ENCODE measurements at places on chromosomes 4 and X.

- no peak for DNase-seq
These were observed 78.8 kb downstream of the PDGFC start for GRCh38 chr4:156892805-156893204.

GRCh38 chrX:119758731-119759247 lies 401 bp downstream of the SOWAHD start:
- DNase-seq, result peak; percentile 14

- peak; percentile 25 for DNase-seq
These were observed 103.8 kb downstream of the EFNB1 start for GRCh38 chrX:68932611-68933010.

- DNase-seq, result no peak
These were observed 18.6 kb downstream of the AFM start for GRCh38 chr4:73499996-73500765.

DNA sequence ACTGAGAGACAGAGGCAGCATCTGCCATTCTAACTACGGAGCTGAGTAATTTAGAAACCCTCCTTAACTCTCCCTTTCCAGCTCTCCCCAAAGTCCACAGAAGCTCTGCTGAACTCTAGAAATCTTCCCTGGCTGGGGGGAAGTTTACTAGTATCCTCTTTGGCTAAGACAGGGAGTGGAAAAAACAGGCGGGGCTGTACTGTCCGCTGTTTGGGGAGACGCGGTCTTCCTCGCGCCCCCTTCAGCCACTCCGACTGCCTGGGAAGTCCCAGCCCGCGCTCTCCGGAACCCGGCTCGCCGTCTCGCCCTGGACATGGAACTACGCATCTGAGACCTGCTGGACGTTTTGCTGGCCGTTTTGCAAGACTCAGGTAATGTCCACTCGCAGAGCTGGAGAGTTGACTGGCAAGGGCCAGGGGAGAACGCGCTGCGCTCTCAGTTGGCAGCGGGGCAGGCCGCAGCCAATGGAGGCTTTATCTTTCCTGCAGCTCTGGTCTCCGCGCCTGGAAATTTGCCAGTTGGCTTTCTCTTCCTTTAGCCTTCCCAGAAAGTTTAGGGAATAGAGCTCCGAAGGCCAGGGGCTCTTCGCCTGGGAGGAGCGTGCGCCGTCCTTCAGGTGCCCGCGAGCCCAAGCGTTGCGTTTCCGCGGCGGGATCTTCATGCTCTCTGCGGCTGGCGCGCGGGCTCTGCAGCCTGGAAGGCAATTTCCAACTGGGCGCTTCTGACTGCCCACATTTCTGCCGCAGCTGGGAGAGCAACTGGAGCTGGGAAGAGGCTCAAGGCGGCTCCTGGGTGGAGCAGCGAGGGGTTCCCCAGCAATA lies 892 bp downstream of the IL1RAPL2 start:
- no peak for DNase-seq

DNA sequence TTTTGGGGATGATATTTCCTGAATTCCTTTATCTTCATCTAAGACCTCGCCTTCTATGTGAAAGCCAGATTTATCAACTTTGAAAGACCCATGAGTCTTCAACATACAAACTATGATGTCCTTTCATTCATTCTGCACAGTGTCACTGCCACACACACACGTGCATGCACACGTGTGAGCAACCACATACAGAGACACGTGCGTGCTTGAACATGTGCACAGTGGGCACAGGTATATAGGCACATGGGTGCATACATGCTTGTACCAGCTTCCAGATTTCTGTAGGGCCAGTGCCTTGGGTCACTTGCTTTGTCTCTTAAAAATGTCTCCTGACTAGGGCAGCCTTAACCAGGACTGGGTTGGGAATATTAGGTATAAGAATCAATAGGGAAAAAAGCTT lies 49.1 kb upstream of the RBPJ start:
- DNase-seq, result no peak

GRCh38 chr4:105520819-105521790 lies 31.3 kb upstream of the ARHGEF38 start:
- DNase-seq, result peak; percentile 46

Data from fibroblast of skin of scalp (primary cell).